Effector memory CD4-positive, alpha-beta T cell (primary cell): ENCODE measurements at places on chromosomes 5 and 9.

- no peak for DNase-seq
Observed at GRCh38 chr5:179124853-179125788, 64.9 kb downstream of the ZNF354C start.

- DNase-seq: no peak
Observed at GRCh38 chr5:1643651-1644392, 120.1 kb upstream of the LPCAT1 start.

DNA sequence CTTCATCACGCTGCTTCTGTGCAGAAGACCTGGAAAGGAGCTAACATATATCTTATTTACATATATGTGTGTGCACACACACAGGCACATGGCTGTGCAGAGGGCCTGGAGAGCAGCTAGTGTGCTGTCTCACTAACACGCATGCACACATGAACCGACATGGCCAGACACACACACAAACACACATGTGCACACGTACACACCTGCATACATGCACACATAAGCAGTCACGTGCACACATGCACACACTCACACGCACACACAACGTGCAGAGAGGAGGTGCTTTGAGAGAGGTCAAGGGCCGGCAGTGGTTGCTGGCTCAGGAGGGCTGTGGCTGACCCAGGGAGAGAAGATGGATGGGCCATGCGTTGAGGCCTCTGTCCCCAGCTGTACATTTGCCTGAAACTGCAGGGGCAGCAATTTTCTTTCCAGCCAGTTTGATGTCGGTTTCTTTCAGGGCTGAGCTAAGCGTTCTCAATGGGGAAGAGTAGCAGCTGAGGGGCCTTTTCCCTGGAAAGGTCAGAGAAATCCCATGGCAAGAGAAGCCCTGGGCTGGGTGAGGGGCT lies 66.7 kb downstream of the OLFM1 start:
- no peak for DNase-seq

DNA sequence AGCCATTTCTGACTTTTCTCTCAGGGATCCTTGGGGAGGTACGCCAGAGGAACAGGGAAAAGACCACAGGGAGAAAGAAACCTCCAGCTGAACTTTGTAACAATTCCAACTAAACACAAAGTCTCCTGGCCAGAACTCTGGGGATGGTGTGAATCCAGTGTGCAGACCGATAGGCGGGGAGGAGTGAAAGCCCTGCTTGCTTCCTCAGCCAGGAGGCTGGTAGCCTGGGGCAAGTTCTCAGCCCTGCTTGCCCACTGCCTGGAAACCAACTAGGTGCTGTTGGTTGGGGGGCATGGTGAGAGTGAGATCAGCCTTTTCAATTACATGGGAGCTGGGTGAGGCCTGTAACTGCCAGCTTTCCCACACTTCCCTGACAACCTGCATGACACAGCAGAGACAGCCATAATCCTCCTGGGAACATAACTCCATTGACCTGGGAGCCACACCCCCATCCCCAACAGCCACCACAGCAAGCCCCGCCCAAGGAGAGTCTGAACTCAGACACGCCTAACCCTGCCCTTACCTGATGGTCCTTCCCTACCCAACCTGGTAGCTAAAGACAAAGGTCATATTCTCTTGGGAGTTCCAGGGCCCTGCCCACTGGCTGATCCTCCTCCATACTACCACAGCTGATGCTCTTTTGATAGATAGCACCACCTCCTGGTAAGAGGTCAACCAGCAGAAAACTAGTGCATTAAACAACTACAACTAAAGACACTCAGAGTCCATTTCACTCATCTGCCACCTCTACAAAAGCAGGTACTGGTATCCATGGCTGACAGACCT lies 100.1 kb upstream of the TNFAIP8 start:
- DNase-seq: no peak

DNA sequence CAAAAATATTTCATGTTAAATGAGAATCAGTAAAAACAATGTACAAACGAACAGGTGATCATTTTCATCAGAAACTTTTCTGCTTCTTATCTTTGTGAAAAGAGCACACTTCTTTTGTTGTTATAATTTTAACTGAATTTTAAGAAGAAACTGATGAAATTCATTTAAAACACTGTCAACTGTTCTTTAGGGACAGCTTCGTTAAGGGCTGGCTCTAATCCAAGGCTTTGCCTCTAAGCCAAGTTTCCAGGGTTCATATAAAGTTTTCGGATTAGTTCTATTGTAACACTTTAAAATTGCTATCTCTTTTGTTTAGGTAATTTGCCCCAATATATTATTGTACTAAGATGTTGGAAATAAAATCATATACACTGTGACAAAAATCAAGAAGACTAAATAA lies 559.2 kb downstream of the TUSC1 start:
- no peak for DNase-seq

GRCh38 chr5:131959136-131959535 lies 13.7 kb upstream of the MEIKIN start:
- no peak for DNase-seq

GRCh38 chr9:518540-518939 lies 303.9 kb downstream of the DOCK8 start:
- DNase-seq: no peak

- no peak for DNase-seq
Observed at GRCh38 chr5:96501991-96502646, 69.1 kb upstream of the PCSK1 start.

GRCh38 chr5:171314728-171315385 lies 5.8 kb downstream of the TLX3 start:
- no peak for DNase-seq

DNA sequence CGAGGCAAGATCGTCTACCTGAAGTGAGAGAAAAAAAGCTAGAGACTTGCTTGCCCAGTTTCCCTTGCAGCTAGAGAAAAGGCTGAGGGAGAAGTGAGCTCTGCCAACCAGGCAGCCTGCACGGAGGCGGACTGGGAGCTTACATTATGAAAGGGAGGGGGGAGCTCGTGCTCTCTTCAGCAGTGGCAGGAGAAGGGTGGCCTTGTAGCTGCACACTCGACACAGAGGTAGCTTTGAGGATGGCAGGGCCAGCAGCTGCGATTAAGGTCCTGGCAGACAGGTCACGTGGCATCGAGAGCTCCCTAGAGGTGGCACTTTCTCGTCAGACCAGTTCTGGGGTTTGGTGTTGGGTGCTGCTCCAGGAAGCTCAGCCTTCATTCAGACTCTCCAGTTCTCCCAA lies 26.7 kb downstream of the APBA1 start:
- DNase-seq: no peak

- DNase-seq: no peak
Observed at GRCh38 chr9:1366276-1366675, 316.1 kb downstream of the DMRT2 start.

- DNase-seq: no peak
Observed at GRCh38 chr9:69157751-69158466, 16.2 kb upstream of the TJP2 start.

GRCh38 chr5:66503203-66503789 lies 92.9 kb upstream of the MAST4 start:
- no peak for DNase-seq

DNA sequence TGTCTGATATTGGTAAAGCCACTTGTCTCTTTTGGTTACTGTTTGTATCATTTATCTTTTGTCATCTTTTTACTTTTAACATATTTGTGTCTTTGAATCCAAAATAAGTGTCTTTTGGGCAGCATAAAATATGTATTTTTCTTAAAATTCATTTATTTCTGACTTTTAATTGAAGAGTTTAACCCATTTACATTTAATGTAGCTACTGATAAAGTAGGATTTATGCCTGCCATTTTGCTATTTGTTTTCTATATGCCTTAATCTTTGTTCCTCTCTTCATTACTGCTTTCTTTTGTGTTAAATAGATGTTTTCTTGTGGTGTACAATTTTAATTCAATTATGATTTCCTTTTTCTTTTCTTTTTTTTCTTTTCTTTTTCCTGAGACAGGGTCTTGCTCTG lies 60.9 kb downstream of the ESM1 start:
- DNase-seq: no peak
